ENCODE measurements at places on chromosomes 3 and 15. TPM values are rescaled to one million over a fixed set of nuclear protein-coding genes. Genes with fewer than 3 reads are reported as not detected.

The KBTBD8 gene
- total RNA-seq, result 16.2 TPM

The MAP2K5 gene
- total RNA-seq, result 7.4 TPM

The SOX2 gene
- total RNA-seq, result not detected

The SERINC4 gene
- not detected for total RNA-seq

The SNX22 gene
- 0.14 TPM for total RNA-seq

The GOLGA6C gene
- not detected for total RNA-seq

The STRIT1 gene
- total RNA-seq, result not detected

The NTRK3 gene
- total RNA-seq, result 0.44 TPM

The FAM81A gene
- not detected for total RNA-seq
